ENCODE measurements at places on chromosomes 2 and 18.

- DNase-seq: no peak
Observed at GRCh38 chr18:13300029-13300428, 81.5 kb downstream of the LDLRAD4 start.

GRCh38 chr2:173079973-173080860, 4.6 kb downstream of the MAP3K20 start:
- DNase-seq: peak; percentile 41

- no peak for DNase-seq
Observed at GRCh38 chr2:170950221-170950761, 21.2 kb downstream of the GORASP2 start.

- DNase-seq: no peak
Observed at GRCh38 chr2:135047300-135047699, at the start of gene MAP3K19. MAP3K19 (minus strand) TSS chr2:135047447; CDS start chr2:135024647, 22,800 bp downstream.

DNA sequence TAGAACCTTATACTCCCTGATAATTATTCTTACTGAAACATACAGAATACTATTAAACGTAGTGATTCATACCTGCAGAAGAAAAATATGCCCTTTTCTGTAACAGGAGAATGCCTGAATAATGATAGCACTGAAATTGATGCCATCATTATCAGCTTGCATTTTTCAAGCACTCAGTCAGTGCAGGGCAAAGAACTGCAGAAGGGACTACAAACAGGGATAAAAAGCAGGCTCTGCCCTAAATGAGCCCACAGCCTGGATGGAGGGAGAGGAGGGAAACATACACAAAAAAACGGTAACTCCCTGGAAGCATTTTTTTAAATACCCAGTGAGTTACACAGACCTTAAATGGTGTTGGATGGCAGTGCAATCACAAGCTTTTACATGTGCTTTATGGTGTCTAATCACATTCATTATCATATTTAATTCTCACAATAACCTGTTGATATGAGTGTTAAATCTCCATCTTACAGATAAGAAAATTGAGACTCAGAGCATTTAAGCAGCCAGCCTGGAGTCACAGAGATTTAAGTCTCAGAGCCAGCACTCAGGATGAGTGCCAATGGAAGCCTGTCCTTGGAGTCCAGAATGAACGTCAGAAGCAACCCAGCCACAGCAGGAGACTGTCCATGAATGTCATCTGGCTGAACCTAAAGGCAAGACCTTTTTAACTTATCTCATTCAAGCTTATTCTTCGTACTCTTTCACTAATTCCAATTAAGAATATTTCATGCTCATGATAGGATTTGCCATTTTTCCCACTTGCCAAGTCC, 139.3 kb upstream of the CTNNA2 start:
- no peak for DNase-seq

DNA sequence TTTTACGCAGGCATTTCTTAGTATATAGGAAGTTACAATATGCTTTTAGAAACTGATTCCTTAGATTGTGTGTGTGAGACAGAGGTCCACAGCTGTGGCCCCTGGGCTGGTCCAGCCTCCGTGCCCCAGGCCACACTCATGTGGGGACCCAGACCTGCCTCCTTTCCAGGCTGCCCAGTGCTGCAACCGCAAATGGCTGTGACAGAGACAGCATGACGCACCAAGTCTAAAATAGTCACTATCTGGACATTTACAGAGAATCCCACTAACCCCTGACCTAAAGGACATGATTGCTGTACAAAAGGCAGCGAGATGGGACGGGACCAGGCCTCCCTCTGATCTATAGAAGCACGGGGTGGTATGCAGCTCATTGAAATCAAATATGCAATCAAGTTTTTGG, 152.2 kb downstream of the TMEM18 start:
- DNase-seq: no peak

- no peak for DNase-seq
Observed at GRCh38 chr2:46735108-46735691, 180.4 kb downstream of the MCFD2 start.

GRCh38 chr2:172790404-172790803, 54.8 kb downstream of the RAPGEF4 start:
- no peak for DNase-seq

DNA sequence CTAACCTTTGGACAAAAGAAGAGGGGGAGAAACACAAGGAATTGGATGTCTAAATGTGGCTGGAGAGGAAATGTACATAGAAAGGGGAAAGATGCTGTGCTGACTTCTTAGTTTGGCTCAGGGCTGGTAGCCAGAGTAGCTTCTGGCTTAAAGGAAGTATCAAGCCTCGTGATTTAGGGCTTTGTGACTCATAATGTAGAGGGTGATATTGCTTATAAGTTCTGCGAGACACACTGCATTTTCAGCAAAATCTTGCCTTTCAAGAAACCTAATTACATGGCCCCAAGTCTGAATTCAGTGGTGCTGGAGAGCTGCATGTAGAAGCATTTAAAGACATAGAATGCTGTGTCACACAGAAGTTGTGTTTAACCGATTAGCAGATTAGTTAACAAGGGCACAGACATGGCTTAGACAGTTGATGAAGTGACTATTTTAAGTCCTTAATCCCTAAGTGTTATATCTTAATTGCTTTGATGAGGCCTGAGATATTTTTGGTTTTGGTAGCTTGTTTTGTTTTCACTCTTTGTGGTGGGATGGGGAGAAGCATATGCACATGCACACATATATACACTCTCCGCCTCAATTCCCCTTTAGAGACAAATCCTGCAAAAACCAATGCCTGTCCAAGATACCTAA, 66.4 kb downstream of the EPAS1 start:
- DNase-seq: no peak

GRCh38 chr18:43919551-43919950, 642.3 kb upstream of the SYT4 start:
- no peak for DNase-seq

GRCh38 chr2:105540642-105541041, 141.8 kb upstream of the FHL2 start:
- DNase-seq: no peak

DNA sequence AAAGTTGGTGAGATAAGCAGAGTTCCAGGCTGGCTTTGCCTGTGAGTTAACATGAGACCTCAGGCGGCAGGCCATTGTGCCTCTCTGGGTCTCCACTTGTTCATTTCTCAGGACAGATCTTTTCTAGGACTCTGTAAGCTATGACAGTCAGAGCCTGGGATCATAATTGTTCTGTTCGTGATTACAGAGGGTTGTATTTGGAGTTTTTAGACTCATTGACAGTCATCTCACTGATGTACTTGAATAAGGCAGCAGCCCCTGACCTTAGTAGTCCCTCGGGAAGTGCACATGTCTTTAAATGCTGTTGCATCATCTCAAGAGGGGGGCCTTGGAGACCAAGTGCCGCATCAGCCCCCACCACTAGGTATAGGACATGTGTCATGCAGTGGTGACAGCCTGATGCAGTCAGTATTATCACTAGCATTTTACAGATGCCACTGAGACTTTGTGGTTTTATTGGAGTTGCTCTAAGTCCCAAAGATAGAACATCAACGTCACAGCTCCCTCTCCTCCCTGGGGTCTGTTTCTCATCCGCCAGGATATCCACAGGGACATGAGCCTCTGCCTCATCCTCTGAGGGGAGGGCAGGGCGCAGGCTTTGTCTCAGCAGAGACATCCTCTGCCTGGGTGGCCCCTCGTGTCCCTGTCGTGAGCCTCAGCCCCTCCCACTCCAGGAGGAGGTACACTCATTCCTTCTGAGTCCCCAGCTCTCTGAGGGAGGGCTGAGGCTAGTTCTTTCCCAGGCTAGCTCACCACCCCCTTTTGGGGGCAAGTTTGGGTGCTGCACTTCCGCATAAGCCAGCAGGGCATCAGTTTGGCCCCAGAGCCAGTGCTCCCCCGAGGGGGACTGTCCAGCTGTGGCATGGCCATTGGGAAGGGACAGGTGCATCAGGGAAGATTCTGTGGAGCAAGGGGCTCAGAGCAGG, 14.1 kb downstream of the GLI2 start:
- DNase-seq: no peak

DNA sequence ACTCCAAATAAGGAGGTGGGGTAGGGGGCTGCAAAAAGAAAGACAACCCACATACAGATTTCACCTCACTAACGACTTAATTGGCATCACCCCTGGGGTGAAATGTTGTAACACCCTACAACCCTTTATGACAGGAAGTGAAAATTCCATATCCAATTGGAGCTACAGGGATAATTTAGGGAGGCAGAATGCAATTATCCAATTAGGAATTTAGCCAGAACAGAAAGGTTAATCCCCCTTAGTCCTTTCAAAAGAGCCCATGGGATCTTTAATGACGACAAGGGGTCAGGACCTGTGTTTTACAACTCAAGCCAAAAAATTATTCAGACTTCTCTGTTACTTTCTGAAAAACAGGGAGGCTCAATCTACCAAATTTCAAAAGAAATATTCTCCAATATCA, 1027.1 kb downstream of the TMEM182 start:
- peak; percentile 2 for DNase-seq

GRCh38 chr18:40470723-40471122, 1484.3 kb upstream of the PIK3C3 start:
- no peak for DNase-seq

DNA sequence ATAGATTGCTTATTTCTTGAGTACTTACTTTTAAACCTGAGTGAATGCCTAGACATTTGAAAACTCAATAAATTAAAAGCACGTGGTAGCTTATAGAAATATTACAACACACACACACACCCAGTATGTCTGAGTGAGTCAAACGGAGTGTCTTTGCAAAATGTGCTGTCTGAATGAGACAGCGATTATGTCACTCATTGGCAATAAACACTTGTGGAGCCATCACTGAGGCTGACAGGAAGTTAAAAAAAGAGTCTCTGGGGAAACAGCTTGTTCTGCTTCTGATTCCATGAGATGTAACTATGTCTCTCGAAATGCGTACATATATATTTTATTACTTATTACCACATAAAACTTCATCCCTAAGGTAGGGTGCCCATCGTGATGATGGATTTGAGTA, 22.3 kb upstream of the VPS4B start:
- DNase-seq: peak; percentile 81

GRCh38 chr2:199462956-199463692, 5.4 kb upstream of the SATB2 start:
- DNase-seq: peak; percentile 70

DNA sequence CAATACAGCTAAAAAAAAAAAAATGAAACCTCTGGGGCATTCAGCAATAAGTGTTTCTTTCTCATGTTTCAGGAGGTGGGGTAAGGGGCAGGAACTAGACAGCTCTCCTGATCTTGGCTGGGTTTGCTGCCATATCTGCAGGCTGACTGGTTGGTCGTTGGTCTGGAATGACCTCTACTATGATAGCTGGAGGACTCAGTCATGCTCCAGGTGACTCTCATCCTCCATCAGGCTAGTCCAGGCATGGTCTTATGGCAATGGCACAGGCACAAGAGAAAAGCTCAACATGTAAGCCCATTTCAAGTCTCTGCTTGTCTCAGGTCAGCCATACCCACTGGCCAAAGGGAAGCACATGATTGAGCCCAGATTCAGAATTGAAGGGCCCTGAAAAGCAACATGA, 9.5 kb upstream of the SLC1A4 start:
- no peak for DNase-seq

GRCh38 chr2:122145856-122146255, 390.4 kb downstream of the TSN start:
- no peak for DNase-seq

DNA sequence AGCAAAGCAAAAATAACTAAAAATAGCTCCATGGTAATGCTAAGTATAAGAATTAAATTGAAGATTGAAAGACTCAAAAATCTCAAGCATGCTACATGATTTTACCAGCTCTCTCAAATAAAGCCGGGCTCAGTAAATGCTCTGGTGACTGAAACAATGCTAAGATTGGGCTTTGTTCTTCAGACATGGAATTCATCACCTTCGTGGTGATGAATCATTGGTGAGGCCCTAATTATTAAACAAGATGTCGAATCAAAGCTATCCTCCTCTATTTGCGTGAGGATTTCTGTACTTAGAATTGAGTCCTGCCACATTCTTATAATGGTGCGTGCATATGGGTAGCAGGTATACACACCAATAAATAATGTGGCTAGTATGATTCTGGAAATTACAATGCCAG, 58.8 kb upstream of the LRRTM1 start:
- DNase-seq: no peak

- DNase-seq: no peak
Observed at GRCh38 chr18:74444104-74444503, 13.0 kb downstream of the DIPK1C start.

- peak; percentile 23 for DNase-seq
Observed at GRCh38 chr2:98911376-98912154, 24.5 kb downstream of the CRACDL start.

DNA sequence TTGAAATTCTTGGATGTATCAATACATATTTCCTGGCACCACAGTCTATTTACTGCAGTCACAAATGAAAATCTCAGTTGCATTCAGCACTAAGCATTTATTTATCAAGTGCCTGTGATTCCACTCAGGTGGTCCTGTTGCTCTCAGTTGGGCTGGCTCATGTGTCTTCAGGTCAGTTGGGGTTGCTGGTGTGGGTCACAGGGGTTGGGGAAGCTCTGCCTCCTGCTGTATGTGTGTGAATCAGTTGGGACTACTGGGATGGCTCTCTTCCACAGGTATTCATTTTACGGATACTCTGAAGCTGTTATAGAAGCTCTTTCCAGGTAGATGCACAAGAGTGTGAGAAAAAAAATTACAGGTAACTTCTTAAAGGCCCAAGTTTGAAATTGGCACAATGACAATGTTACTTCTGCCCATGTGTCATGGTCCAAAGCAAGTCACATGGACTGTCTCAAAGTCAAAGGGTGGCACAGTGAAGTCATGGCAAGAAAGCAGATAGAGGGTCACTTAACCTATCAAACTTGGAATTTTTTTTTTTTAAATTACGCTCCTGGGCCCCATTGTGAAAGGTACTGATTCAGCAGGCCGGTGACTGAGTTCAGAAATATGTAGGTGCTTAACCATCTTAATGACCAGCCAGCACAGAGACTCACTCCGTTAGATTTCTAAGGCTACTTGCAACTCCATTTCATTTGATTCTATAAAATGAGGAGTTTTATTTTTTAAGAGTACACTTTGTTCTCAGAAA, 249.2 kb upstream of the GCFC2 start:
- DNase-seq: peak; percentile 22

- DNase-seq: no peak
Observed at GRCh38 chr2:176902454-176902853, 310.1 kb upstream of the HNRNPA3 start.

GRCh38 chr2:58051445-58051844, 4.8 kb downstream of the VRK2 start:
- no peak for DNase-seq

- DNase-seq: no peak
Observed at GRCh38 chr2:43123981-43124686, 102.3 kb downstream of the ZFP36L2 start.

DNA sequence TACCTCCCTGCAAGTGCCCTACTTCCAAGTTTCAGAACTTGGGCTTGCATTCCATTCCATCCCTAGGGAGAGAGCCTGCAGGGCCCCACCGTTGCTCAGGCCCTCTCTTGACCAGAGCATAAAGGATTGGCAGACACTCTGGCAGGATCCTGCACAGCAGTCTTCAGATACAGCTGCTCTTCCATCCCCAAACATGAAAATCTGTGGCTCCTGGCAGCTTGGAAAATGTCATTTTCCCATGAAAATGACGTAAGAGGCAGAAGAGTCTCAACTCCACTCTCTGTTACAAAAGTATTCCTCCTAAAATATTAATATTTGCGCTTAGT, 162.6 kb downstream of the GFPT1 start:
- no peak for DNase-seq

- no peak for DNase-seq
Observed at GRCh38 chr18:79481046-79481790, 85.5 kb downstream of the NFATC1 start.

GRCh38 chr2:165015052-165015642, 59.8 kb upstream of the SLC38A11 start:
- DNase-seq: peak; percentile 50

- DNase-seq: no peak
Observed at GRCh38 chr2:63514781-63515180, 73.5 kb downstream of the WDPCP start.
